ENCODE measurements at places on chromosomes 2 and 18. TPM values are rescaled to one million over a fixed set of nuclear protein-coding genes. Genes with fewer than 3 reads are reported as not detected.

The IL1RL1 gene
- total RNA-seq, result 4.3 TPM

The MC4R gene
- total RNA-seq, result not detected

The ESCO1 gene
- total RNA-seq, result 22.9 TPM

The RNF125 gene
- 1.5 TPM for total RNA-seq

The REG1B gene
- total RNA-seq, result not detected

The TMEM247 gene
- total RNA-seq, result not detected

The SPP2 gene
- total RNA-seq, result not detected

- peak; percentile 97 for DNase-seq
Measured at GRCh38 chr2:163664610-163665009, 71.2 kb downstream of the FIGN start.

DNA sequence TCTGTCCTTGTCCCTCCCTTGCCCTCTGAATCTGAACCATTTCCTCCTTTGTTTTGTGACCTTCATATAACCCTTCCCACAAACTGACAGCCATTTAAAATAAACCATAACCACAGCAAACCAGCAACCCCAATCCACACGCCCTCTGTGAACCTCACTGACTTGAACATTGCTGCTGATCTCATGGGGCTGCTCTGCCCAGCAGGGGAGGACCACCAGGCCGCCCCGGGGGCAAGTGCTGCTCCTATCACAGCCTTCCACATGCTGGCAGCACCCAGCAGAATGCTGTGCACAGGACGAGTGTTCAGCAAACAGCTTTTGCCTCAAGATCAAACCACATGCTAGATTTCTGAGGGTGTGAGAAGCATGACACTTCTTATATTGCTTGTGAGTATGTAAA, 73.9 kb upstream of the UXS1 start:
- no peak for DNase-seq

DNA sequence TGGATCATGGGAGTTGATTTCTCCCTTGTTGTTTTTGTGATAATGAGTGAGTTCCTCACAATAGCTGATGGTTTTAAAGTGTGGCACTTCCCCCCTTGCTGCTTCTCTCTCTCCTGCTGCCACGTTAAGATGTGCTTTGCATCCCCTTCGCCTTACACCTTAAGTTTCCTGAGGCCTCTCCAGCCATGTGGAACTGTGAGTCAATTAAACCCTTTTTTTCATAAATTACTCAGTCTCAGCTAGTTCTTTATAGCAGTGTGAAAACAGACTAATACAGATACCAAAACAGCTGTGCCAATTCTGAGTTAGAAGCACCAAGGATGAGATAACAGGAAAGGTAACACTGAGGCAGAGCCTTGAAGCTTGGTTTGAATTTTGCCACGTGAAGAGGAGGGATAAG, 44.7 kb downstream of the ITSN2 start:
- peak; percentile 48 for DNase-seq

GRCh38 chr2:23475036-23475435, 90.1 kb downstream of the KLHL29 start:
- DNase-seq, result no peak

GRCh38 chr2:239774142-239774462, 251.0 kb downstream of the NDUFA10 start:
- no peak for DNase-seq

- DNase-seq, result no peak
Measured at GRCh38 chr2:11009891-11010290, 98.2 kb downstream of the KCNF1 start.

- peak; percentile 42 for DNase-seq
Measured at GRCh38 chr2:200968162-200968561, 4.7 kb upstream of the ORC2 start.

DNA sequence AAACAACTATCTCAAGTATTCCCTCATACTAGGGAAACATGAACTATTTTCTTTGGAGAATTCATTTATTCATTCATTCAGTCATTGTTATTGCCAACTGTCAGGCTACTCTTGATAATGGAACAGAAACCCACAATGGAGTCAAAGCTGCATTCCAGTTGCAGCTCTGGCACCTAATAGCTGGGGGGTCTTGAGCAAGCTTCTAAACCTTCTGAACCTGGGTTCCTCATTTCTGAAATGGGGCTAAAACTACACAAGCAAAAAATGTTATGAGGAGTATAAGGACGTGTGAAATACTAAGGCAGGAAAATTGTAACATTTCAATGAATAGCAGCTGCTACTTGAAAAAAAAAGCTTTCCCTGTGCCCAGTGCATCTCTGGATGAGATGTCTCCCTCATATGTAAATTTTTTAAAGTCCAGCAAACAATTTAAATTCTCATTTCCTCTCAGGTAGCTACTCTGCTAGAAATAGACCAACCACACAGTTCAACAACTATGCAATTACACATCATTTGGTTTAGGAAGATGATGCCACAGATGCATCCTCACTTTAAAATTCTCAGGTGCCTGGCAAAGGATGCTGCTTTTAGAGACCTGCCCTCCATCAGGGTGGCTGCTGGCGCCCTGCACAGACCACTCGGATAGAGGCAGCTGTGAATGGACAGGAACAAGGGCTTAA, 38.5 kb downstream of the SPRED2 start:
- no peak for DNase-seq

- no peak for DNase-seq
Measured at GRCh38 chr18:13433125-13433524, 214.6 kb downstream of the LDLRAD4 start.

DNA sequence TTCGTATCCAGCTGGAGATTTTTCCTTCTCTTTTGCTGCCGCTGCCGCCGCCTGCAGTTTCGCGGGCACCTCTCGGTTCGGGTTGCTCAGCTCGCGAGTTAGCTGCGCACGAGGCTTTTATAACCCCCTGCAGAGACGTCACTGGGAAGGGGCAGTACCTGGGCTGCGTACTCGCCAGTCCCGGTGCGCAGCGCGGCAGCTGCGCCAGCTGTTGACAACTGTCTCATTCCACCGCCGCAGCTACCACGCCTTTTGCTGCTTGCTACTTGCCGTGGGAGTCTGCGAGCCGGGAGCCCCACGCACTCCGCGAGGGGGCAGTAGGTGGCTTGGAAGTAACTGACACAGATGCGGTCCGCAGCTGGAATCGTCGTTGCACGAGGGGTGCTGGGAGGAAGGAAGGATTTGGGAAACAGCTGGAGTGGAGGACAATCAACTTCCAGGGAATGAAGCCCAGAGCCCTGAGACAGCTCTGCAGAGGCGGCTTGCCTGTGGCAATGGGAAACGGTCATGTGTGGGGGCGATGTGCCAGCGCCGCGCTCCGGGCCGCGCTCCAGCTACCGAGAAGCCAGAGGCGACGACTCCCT, at the start of gene TACR1:
Gene TACR1, minus strand, starts transcription at position 93 of the 584 bp plus-strand sequence. CDS start 586 bp downstream, outside the sequence.
- DNase-seq, result peak; percentile 18

GRCh38 chr18:29512203-29512602, 1335.3 kb upstream of the CDH2 start:
- no peak for DNase-seq

- DNase-seq, result no peak
Measured at GRCh38 chr2:167017021-167017420, 128.7 kb downstream of the XIRP2 start.

GRCh38 chr2:216717907-216718615, 22.7 kb upstream of the IGFBP5 start:
- no peak for DNase-seq

DNA sequence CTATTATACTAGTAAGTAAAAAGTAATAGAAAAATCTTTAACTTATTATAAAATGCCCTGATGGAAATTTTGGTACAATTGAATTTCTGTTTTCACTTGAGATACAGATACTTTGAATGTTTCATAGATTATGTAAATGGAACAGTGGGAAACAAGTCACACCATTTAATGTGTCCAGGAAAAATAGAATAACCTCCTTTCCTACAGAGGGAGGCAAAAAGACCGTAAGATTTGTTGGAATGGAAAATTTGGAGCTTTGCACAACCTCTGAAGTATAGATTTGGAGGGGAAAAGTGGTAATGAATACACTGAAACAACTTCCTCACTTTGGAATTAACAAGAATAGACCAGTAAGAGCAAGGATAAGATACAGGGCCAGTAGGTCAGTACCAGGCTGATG, 149.2 kb upstream of the L3MBTL4 start:
- no peak for DNase-seq
